Activated effector memory CD4-positive, alpha-beta T cell treated with anti-CD3 and anti-CD28 coated beads, Interleukin-2, amount 50 U/mL, for 16 hours (primary cell): ENCODE measurements at places on chromosomes 12 and 14.

GRCh38 chr12:130838951-130839769 lies at the start of gene STX2:
Gene STX2 (minus strand): TSS chr12:130839250. CDS start chr12:130839099, 151 bp downstream.
- DNase-seq, result peak; percentile 97

GRCh38 chr12:78732481-78732880 lies 132.1 kb upstream of the SYT1 start:
- DNase-seq, result no peak

DNA sequence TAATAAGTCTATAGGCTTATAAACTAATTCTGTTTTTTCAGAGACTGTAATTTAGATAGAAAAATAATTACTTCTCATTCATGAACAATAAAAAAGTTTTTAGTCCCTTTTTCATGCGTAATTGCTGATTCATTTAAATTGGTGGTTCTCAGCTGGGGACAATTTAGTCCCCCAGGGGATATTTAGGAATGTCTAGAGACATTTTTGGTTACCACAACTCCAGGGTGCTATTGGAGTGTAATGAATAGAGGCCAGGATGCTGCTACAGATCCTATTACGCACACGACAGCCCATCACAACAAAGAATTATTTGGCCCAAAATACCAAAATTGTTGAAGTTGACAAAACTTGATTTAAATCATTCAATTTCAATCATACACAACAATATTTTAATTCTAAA lies 22.8 kb upstream of the VCPKMT start:
- DNase-seq, result no peak

- DNase-seq, result no peak
These were observed 414 bp upstream of the ANKS1B start for GRCh38 chr12:99985129-99985570.

DNA sequence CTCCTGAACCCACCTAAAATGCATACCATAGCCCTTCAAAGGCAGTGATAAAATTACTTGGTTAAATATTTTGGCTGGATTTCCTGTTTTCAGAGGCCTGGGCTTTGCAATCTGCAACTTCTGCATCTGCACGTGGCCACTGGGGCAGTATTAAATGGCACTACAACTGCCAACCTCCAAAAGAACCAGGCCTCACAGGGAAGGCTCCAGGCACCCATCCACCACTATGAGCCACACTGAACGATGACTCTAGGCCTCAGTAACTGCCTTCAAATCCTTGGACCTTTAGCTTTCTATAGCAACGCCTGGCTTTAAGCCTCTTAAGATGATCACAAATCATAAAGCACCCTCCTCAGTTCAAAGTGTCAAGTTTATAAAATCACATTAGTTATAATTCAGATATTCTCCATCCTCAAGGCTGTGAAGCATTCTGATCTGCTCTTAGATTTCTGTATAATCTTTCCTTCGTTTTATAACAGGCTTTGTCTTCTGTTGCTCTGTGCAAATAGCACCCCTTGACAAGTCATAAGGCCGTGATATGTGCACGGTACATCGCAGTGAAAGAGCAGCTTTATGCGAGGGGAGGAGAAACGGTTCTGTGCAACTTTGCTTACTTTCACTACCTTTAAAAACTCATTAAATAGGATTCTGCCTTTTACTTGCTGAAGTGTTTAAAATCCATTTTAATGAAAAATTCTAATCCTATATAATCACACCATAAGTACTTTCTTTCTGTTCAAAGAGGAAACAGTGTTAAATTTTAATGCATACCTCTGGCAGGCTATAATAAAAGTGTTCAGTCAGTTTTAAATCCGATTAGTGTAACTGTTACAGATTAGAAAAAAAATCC lies 196.4 kb upstream of the G2E3 start:
- no peak for DNase-seq

DNA sequence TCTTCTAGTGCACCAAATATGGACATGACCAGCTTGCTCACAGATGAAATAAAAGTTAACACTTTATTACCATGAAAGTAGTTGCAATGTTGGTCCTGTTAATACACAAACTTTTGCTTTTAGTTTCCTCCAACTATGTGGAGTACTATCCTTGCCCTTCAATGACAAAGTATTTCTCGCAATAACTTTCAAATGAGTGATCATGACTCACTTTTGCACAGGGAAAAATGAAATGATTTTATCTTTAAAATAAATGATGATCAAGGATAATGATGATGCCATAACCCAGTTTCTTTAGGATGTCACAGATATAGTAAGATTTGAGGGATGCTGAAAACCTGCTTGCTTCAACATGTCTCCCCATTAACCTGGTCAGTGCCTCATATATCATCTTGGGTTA lies 254.0 kb upstream of the KITLG start:
- no peak for DNase-seq

DNA sequence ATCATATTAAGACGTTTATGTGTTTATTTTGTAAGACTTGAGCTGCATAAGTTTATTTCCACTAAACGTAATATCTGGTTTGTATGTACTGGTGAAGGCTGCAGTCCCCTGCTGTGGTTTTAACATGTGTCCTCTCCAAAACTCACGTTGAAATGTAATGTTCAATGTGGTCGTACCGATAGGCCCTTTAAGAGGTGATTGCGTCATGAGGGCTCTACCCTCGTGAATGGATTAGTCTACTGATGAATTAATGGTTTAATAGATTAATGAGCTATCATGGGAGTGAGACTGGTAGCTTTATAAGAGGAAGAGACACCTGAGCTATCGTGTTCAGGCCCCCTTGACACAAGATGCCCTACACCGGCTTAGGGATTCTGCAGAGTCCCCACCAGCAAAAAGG lies 14.9 kb downstream of the LRIG3 start:
- DNase-seq, result no peak
